ENCODE measurements at places on chromosomes 3 and 15. TPM values are rescaled to one million over a fixed set of nuclear protein-coding genes. Genes with fewer than 3 reads are reported as not detected.

- DNase-seq: peak; percentile 27
Observed at GRCh38 chr3:58994746-58995330, 55.0 kb downstream of the CFAP20DC start.

DNA sequence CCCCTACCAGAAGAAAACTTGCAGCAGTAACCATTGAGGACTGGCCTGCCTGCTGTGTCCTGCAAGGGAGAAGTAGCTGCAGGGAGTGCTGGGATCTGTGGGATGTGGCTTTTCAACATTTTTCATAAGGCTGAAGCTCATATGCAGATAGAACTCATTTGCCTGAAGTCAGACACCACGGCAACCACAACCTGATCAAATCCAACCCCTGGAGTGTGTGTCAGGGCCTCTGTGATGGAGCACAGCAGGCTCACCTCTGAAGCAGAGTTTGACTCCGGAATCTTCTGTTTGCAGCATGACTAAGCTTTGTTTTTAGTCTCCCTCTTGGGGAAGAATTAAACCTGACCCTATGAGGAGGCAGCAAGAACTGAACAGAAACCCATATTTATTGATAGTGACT, 508.7 kb downstream of the AGBL1 start:
- DNase-seq: no peak

ARL6 gene
- total RNA-seq: 7.0 TPM

DNA sequence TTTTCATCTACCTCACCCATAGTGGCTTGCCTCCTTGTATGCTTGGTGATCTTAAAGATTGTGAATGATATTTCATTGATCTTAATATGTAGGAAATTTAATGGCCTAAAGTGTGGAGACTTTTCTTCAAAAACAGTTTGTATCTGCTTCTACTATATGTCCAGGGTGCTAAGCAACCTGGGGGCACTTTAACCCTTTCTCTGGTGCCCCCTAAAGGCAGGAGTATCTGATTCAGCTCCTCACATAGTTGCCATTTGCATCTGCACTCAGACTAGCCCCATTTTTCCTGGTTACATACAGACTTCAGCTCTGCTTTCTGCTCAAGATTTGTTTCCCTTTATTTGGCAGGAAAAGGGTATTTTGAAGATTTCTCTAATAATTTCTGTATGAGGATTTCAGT, 5.2 kb upstream of the PFN2 start:
- no peak for DNase-seq

LYSMD2 gene
- total RNA-seq: 11.0 TPM

DNA sequence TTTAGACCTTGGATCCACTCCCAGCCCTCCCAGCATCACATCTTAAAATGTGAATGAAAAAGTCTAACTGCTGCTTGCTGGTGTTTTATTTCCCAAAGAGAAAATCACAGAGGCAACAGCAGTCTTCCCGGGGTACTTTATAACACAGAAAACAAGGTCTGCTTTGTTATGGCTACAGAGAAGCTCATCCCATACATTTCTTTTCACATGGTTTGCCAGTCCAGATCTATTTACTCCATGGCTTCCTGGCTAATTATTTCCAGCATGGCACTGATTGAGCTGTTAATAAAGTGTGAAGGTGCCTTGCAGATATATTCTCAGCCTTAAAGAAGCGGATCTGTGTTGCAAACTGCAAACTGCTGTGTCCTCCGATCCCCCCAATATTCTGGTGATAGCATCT, 466.1 kb upstream of the CFAP20DC start:
- DNase-seq: no peak

GRCh38 chr3:194401868-194402329, 2.8 kb upstream of the GP5 start:
- no peak for DNase-seq

SLC22A14 gene
- 0.14 TPM for total RNA-seq

DNA sequence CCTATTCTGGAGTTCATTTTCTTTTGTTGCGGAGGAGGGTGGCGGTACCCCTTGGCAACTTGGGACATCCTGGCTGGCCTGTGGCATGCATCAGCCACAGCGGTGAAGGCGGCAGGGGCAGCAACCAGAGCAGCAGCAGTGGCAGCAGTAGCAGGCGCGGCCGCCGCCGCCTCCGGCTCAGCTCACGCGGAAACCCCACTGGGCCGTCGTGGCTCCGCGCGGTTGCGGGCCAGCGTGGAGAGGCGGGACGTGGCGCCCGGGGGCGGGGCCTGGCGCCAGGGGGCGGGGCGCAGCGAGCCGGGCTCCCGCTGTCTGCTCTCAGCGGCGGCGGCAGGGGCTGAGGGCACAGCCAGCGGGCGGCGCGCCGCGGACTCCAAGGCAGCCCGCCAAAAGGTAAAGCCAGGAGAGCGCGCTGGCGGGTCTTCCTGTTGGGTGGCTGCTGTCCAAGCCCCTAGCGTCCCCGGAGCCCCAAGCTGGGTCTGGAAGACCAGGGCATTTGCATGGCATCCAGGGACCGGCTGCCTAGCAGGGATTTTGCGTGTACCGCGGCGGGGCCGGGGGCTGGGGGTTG, 334.4 kb upstream of the THRB start:
- DNase-seq: no peak

- no peak for DNase-seq
Observed at GRCh38 chr15:41881920-41882688, 11.7 kb downstream of the SPTBN5 start.

DNA sequence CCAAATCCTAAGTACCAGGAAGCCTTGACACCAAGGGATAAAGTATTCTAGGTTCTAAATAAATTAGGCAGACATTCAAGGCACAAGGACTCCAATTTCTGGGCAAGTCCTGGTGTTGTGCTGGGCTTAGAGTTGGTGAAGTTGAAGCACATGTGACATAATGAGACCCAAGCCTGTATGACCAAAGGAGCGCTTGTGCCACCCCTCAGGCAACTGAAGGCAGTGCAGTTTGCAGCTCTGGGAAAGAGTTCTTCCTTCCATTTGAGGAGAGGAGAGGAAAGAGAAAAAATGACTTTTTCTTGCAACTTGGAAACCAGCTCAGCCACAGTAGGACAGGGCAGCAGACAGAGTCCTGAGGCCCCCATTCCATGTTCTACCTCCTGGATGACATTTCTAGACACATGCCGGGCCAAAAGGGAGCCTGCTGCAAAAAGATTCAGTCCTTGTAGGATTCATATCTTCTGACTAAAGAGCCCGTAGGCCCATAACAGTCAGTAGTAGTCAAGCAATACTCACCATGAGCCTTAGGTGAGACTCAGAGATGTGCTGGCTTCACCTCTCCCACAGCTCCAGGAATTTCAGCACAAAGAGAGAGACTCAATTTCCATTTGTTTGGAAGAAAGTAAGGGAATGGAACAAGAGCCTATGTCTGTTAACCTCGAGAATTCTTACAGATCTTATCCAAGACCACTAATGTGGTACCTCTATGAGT, 588.8 kb upstream of the BCHE start:
- no peak for DNase-seq

DNA sequence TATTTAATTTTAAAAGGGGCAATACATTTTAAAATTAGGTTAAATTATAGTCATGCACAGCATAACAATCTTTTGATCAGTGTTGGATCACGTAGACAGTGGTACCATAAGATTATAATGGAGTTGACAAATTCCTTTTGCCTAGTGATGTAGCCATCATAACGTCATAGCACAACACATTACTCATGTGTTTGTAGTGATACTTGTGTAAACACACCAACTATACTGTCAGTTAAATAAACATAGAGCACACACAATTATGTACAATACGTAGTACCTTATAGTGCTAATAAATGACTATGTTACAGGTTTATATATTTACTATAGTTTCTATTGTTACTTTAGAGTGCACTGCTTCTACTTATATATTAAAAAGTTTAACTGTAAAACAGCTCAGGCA, 31.2 kb downstream of the FOXB1 start:
- no peak for DNase-seq

GRCh38 chr3:135038186-135038585, 243.1 kb downstream of the EPHB1 start:
- DNase-seq: no peak

- DNase-seq: no peak
Observed at GRCh38 chr15:31161951-31162350, 60.4 kb upstream of the TRPM1 start.

GRCh38 chr15:73010154-73011152, 41.8 kb upstream of the NEO1 start:
- no peak for DNase-seq

GRCh38 chr15:77282333-77282732, 137.6 kb downstream of the PEAK1 start:
- peak; percentile 0 for DNase-seq

GRCh38 chr3:175778994-175779393, 919.9 kb downstream of the NAALADL2 start:
- peak; percentile 1 for DNase-seq

- no peak for DNase-seq
Observed at GRCh38 chr3:179234199-179234598, 16.7 kb downstream of the KCNMB3 start.

DNA sequence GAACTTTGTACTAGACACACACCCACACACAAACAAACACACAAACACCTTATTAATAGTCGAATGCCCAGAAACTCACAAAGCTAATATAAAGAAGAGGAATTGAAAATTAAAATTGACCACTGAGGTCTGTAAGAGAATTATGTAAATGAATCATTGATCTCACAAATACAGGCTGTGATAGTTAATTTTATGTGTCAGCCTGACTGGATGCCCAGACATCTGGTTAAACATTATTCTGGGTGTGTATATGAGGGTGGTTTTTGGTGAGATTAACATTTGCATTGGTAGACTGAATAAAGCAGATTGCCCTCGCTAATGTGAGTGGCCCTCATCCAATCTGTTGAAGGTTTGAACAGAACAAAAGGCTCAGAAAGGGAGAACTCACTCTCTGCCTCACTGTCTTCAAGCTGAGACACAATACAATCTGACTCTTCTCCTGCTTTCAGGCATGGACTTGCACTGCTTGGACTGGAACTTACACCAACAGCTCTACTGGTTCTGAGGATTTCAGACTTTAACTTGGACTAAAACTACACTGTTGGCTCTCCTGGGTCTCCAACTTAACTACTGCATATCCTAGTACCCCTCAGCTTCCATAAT, 199.4 kb upstream of the TTC14 start:
- DNase-seq: no peak

DNA sequence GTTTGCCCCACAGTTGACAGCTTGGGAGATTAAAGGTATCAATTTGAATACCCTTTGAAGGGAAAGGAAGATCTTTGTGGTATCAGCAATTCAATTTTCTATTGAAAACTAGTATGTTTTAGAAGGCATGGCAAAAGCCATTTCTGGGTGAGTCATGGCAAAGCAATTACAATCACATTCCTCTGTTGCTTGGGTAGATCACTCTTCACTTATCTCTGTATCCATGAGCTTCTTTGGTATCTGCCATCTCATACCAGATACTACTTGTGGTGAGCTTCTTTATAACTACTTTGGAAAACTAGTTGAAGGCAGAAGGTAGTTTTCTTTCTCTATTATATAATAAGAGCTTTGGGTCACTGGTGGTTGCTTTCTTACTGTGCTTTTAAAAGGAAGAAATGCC, 28.3 kb upstream of the LSAMP start:
- no peak for DNase-seq

GRCh38 chr15:99978426-99978825, 245.2 kb upstream of the LYSMD4 start:
- no peak for DNase-seq

- DNase-seq: no peak
Observed at GRCh38 chr3:86595696-86596095, 395.3 kb downstream of the VGLL3 start.

NOX5 gene
- under 0.01 TPM for total RNA-seq

GRCh38 chr3:23991683-23992628, 46.9 kb downstream of the NR1D2 start:
- peak; percentile 89 for DNase-seq

DNA sequence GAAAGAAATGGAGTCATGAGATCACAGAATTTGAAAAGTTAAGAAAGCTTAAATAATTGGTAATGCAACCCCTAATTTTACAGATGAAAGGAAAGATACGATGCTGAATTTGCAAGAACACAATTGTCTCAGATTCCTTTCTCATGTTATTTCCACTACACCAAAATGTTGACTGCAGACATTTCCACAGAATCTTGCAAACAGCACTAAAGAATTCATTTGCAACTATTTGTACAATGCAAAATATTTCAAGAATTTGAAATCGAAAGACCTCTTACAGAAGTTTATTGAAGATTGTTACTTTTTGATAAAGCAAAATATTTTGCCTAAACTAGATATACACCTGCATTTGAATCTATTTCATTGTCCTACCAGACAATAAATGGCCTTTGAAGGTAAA, 194.1 kb upstream of the KCNMB2 start:
- no peak for DNase-seq

PLXND1 gene
- total RNA-seq: 236 TPM

- no peak for DNase-seq
Observed at GRCh38 chr3:49813497-49814174, at the start of gene UBA7. TSS of gene UBA7 (minus strand) at chr3:49813953. CDS start at chr3:49813787, 166 bp downstream.

GRCh38 chr3:101833446-101833974, 15.8 kb upstream of the NFKBIZ start:
- no peak for DNase-seq

DNA sequence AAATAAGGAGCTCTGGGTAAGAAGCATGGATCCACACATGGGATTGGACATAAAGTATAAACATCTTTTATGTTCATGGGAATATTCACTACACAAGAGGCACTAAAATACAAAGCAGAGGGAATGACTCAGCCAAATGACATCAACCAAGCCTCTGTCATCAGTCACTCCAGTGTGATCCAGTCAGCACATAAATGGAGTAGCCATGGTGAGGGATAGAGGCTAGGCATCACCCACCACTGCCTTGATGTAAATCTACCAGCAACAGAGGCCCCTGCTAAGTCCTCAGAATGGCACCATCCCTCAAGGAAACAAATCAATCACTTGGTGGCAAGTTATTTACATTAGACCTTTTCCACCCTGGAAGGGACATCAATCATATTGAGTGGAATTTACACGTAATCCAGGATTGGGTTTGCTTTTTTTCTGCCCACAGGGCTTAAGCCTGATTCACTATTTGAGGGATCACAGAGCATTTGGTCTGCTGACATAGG, 27.2 kb downstream of the VEPH1 start:
- DNase-seq: no peak

DNA sequence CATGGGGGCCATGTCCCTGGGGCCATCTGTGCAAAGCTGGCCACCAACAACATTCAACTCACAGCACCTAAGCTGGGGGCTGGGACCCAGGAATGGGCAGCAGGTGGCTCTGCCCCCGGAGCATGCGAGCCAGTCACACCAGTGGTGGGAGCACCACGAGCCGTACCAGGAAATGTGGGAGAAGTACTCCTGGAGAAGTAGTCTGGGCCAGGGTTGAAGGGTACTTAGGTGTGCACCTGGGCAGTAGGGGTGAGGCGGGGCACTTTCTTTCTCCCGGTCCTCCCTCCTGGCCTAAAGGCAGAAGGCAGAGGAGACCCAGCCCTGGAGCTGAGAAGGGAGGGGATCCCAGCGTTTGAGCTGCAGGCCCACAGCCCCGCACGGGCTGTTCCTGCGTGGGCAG, 94.2 kb downstream of the PLXNA1 start:
- DNase-seq: no peak

PLSCR2 gene
- not detected for total RNA-seq

DNA sequence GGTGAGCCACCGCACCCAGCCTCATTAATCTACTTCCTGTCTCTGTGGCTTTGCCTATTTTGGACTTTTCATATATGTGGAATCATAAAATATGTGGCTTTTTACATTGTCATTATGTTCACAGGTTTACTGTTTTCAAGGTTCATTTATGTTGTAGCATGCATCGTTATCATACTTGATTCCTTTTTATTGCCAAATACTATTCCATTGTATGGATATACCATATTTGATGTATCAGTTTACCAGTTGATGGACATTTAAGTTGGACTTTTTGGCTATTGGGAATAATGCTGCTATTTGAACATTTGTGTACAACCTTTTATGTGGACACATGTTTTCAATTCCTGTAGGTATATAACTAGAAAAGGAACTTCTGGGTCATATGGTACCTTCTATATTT, 14.0 kb downstream of the GXYLT2 start:
- DNase-seq: no peak

All from pulmonary artery endothelial cell (primary cell).